ENCODE measurements at places on chromosomes 11 and 22. TPM values are rescaled to one million over a fixed set of nuclear protein-coding genes. Genes with fewer than 3 reads are reported as not detected.

GRCh38 chr22:33678523-33678922, 241.8 kb downstream of the LARGE1 start:
- no peak overlapping the region for H3K4me3 ChIP-seq
- H3K27ac ChIP-seq, result no peak overlapping the region
- no peaks in the 10 kb centered on the region for H3K27me3 ChIP-seq

DNA sequence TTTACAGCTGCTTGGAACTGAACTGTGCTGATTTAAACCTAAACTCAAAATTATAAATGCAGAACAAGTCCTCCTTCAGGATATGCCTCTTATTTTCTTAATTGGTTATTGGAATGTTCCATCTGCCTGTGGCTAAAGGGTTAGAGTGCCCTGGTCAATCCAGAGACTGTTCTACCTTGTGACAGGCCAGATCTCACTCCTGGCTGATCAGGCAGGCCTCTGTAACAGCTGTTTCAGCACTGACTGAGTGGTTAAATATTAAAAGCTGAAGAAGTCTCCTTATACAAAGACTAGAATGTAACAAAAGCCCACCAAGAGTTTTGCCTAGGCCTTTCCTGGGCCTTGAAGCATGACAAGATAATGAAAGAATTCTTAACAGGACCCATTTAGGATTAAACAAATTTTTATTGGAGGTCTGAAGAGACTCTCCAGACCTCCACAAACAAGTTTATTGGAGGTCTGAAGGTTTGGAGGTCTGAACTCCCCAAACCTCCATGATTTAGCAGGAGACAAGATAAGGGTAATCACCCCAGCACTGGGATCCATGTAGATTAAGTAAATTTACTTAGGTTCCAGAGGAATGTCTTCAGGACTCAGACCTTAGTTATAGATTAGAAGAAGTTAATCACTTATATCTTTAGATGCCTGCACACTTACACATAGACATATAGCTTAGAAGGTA, 35.8 kb downstream of the TMPRSS5 start:
- peaks cover 16% of the 10 kb centered on the region for H3K27me3 ChIP-seq
- no peak overlapping the region for H3K4me3 ChIP-seq
- no peaks in the 10 kb centered on the region for H3K4me1 ChIP-seq
- no peak overlapping the region for H3K27ac ChIP-seq

DNA sequence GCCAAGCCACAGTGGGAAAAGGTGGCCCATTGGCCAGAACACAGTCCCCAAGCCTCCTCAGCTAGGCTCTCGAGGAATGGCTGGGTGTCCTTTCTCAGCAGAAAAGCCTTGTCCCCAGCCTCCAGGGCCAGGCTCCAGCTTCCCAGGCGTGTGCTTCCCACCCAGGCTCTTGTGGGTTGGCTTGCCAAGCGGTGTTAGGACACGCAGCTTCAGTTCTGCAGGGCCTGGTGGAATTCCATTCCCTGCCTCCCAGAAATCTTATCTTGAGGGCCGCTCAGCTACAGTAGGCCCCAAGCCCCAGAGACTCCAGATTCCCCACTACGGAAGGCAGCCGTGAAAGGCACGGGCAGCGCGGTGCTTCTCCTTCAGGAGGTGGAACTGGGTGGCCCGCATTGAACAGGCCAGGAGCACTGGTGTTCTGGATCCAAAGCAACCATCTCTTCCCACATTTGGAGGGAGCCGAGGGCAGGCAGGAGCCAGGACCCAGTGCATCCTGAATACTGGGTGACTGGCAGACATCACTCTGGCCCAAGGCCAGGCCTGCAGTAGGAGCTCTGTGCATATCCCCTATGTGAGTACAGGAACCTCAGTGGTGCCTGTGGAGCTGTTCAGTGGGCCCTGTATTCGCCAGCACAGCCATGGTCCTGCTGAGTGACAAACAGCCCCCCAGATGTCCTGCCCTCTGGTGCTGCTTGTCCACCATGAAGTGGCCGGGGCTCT, 16.7 kb upstream of the KCNQ1OT1 start:
- H3K27ac ChIP-seq, result no peak overlapping the region
- H3K4me3 ChIP-seq, result no peak overlapping the region
- no peaks in the 10 kb centered on the region for H3K36me3 ChIP-seq
- no peaks in the 10 kb centered on the region for H3K4me1 ChIP-seq

GRCh38 chr11:44379141-44380008, 69.4 kb upstream of the ALX4 start:
- H3K4me1 ChIP-seq, result no peaks in the 10 kb centered on the region
- H3K36me3 ChIP-seq, result no peaks in the 10 kb centered on the region
- no peak for DNase-seq
- peaks cover 4% of the 10 kb centered on the region for H3K27me3 ChIP-seq
- H3K4me3 ChIP-seq, result no peak overlapping the region

- H3K27me3 ChIP-seq, result no peaks in the 10 kb centered on the region
- H3K4me3 ChIP-seq, result no peak overlapping the region
- no peak overlapping the region for H3K27ac ChIP-seq
- H3K4me1 ChIP-seq, result no peaks in the 10 kb centered on the region
Observed at GRCh38 chr11:1102221-1102971, 27.7 kb downstream of the MUC2 start.

GRCh38 chr11:12137005-12137690, 26.8 kb downstream of the MICAL2 start:
- H3K36me3 ChIP-seq, result peaks cover 21% of the 10 kb centered on the region
- H3K27me3 ChIP-seq, result no peaks in the 10 kb centered on the region
- H3K27ac ChIP-seq, result no peak overlapping the region

DNA sequence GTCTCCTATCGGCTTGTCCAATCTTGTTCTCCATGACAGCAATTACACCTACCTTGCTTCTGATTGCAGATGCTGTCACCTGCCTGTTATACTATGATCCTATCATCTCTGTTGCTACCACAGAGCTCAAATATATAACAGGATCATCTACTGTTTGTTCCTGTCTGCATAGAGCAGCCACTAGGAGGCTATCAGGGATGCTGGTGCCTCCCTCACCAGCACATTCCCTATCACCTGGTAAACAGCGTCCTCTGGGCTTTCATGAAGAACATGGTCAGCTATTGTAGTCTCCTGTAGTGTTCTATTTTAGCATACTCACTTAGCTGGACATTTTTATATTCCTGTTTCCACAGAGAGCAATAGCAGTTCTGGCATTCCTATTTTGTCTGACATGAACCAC, 87.8 kb upstream of the FAT3 start:
- no peaks in the 10 kb centered on the region for H3K27me3 ChIP-seq
- H3K36me3 ChIP-seq, result no peaks in the 10 kb centered on the region
- no peaks in the 10 kb centered on the region for H3K4me1 ChIP-seq

GRCh38 chr22:40241200-40241763, 63.6 kb downstream of the TNRC6B start:
- peaks cover 53% of the 10 kb centered on the region for H3K4me1 ChIP-seq
- peak overlapping the region; percentile 78 for H3K27ac ChIP-seq
- peaks cover 21% of the 10 kb centered on the region for H3K36me3 ChIP-seq
- H3K27me3 ChIP-seq, result no peaks in the 10 kb centered on the region

GRCh38 chr11:126824035-126824607, 176.4 kb downstream of the KIRREL3 start:
- peaks cover under 1% of the 10 kb centered on the region for H3K36me3 ChIP-seq
- no peaks in the 10 kb centered on the region for H3K4me1 ChIP-seq
- DNase-seq, result no peak
- H3K27me3 ChIP-seq, result no peaks in the 10 kb centered on the region
- H3K27ac ChIP-seq, result no peak overlapping the region

- peak overlapping the region; percentile 32 for H3K4me3 ChIP-seq
- DNase-seq, result peak; percentile 36
- no peaks in the 10 kb centered on the region for H3K36me3 ChIP-seq
Observed at GRCh38 chr11:115503083-115503885, 931 bp downstream of the CADM1 start.

DNA sequence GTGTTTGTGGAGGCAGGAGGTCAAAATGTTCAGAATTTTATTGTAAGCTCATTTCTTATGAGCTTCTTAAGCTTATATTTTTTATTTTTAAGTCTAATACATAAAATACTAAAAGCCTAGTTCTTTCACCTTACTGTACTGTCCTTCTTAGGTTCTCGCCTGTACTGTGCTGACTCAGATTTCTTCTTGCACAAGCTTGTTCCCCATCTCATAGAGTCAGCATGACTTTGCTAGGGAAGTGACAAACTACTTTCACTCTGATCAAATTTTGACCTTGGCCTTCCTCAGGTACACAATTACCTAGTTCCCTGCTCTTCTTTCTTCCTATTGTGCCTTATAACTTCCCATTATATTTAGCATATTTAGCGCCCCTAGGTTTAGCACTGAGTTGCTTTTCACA, 81.5 kb downstream of the STK33 start:
- H3K36me3 ChIP-seq, result no peaks in the 10 kb centered on the region
- no peak overlapping the region for H3K4me3 ChIP-seq
- peaks cover 7% of the 10 kb centered on the region for H3K27me3 ChIP-seq
- no peaks in the 10 kb centered on the region for H3K4me1 ChIP-seq
- no peak overlapping the region for H3K27ac ChIP-seq

The TSGA10IP gene
- total RNA-seq, result not detected

The ADORA2A gene
- total RNA-seq, result 30.3 TPM

The TST gene
- total RNA-seq, result 3.7 TPM

The MAFF gene
- total RNA-seq, result 10.8 TPM
